GM23338 (cell line): ENCODE measurements at places on chromosomes 1 and 21. TPM values are rescaled to one million over a fixed set of nuclear protein-coding genes. Genes with fewer than 3 reads are reported as not detected.

The TMCC2 gene
- polyA plus RNA-seq: 2.6 and 3.1 TPM in 2 replicates

The AGBL4 gene
- 0.61 and 0.91 TPM in 2 replicates for polyA plus RNA-seq

The NCMAP gene
- polyA plus RNA-seq: 0.12 and 0.23 TPM in 2 replicates

The C8B gene
- not detected in 2 replicates for polyA plus RNA-seq

The FAM167B gene
- polyA plus RNA-seq: 2.2 TPM in 2 replicates

The EPRS1 gene
- 140 and 158 TPM in 2 replicates for polyA plus RNA-seq

The RBBP5 gene
- polyA plus RNA-seq: 12.1 and 14.1 TPM in 2 replicates

The FCAMR gene
- not detected in 2 replicates for polyA plus RNA-seq

The S100A7 gene
- not detected in 2 replicates for polyA plus RNA-seq

The CD48 gene
- polyA plus RNA-seq: 0.34 and 0.43 TPM in 2 replicates

GRCh38 chr1:211487672-211488208 is 4.2 kb downstream of the RD3 start:
- no peak for DNase-seq

DNA sequence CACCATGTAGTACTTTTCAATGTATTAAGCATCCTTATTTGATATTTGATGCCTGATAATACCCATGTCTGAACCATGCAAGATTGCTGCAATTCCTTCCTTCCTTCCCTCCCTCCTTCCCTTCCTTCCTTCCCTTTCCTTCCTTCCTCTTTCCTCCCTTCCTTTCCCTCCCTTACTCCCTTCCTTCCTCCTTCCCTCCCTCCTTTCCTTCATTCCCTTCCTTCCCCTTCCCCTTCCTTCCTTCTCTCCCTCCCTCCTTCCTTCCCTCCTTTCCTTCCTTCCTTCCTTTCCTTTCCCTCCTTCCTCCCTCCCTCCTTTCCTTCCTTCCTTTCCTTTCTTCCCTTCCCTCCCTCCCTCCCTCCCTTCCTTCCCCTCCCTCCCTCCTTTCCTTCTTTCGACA is 29.7 kb upstream of the TMEM52 start:
- DNase-seq: no peak

DNA sequence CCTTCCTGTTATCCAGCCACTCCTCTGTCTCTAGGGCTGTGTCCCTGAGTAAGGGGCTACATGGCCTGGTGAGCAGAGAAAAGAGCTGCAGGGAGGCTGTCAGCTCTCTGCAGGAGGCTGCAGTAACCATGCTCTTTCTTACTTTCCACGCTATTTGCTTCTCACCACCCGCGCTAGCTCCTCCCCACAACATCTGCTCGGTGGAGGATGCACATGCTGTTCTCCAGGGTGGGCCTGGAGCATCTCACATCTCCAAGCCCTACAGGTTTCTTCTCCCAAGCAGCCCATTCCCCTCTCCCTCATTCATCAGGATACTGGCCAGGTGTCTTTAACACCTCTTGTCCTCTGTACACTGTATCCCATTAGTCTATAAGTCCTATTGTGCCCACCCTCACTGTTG is 103.8 kb downstream of the IER5 start:
- DNase-seq: no peak

DNA sequence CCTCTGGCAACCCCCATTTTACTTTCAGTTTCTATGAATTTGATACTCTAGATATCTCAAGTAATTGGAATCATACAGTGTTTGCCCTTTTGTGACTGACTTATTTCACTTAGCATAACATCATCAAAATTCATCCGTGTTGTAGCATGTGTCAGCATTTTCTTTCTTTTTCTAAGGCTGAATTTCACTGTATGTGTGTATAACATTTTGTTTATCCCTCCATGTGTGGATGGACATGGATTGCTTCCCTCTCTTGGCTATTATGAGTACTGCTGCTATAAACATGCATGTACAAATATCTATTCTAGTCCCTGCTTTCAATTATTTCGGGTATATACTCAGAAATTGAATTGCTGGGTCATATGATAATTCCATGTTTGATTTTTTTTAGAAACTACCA is 97.3 kb downstream of the MAP3K21 start:
- no peak for DNase-seq

DNA sequence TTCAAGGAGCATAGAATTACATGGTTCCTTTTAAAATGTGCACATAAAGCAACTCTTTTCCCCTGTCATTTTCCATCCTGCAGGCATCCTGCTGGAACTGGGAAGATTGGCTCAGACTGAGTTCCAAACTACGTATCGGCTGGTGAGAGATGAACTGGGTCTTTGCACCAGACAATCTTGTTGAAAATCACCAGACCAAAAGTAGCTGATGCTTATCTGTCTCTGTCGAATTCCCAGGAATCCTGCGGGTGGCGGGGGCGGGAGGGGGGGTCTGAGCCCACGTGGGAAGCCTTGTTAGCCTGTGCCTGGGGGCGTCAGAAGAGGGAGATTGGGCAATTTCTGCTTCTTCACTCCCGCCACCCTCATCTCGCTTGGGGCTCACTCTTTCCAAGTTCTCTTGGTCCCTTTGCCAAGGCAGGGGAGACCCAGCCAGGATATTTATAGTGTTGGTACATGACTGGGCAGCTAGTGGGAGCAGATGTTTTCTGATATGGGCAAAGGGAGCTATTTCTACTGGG is 90.1 kb upstream of the SLC25A33 start:
- DNase-seq: no peak

GRCh38 chr1:65939636-65940035 is 146.9 kb downstream of the PDE4B start:
- DNase-seq: no peak

DNA sequence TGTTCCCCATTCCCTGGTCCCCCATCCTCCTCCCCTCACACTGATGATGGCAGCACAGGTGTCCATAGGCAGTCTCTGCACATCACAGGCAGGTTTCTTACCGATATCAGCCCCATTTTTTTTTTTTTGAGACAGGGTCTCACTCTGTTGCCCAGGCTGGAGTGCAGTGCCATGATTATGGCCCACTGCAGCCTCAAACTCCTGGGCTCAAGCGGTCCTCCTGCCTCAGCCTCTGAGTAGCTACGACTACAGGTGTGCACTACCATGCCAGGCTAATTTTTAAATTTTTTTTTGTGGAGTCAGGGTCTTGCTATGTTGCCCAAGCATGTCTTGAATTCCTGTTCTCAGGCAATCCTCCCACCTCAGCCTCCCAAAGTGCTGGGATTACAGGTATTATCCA is 28.9 kb upstream of the SDHB start:
- DNase-seq: no peak

GRCh38 chr21:41406340-41406739 is 19.7 kb upstream of the MX1 start:
- DNase-seq: no peak

DNA sequence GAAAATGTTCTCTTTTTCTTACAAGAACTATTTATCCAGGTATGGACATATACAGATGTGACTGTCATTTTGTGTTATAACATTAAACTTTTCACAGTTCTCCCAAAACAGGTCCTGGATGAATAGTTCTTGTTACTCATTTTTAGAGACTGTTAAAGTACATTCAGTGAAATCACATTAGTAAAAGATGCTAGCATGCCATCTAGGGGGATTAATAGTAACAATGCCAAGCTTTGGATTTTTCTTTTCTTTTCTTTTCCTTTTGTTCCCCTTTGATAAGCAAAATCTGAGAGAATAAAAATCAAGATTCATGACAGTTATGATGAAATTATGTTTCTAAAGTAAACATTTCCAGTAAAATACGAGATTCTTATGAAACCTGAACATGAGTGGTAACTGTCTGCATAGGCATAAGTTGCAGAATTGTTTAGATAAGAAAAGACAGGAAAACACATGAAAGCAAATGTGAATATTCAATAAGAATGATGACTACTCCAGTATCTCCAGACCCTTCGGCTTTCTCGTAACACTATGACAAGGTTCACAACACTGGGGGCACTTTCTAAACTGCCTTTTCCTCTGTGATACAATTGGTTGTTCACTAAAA is 77.5 kb downstream of the TPR start:
- DNase-seq: no peak

- DNase-seq: peak; percentile 65
Measured at GRCh38 chr1:170010443-170010842, 64.1 kb downstream of the KIFAP3 start.

DNA sequence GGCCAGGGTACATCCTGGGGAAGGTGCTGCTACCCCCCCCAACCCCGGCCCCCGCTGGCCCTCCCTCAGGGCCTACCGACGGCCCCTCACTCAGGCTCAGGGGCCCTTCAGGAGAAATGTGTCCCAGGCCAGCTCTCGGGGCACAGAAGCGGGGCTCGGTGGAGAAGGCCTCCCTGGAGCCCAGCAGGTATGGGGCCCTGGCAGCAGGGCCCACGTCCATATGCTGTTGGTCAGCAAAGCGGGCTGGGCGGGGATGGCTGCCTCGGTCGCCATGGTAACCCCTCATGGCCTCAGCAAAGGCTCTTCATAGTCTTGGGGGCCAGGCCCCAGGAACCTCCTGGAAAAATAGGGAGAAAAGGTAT is 24.4 kb downstream of the DLGAP3 start:
- no peak for DNase-seq

DNA sequence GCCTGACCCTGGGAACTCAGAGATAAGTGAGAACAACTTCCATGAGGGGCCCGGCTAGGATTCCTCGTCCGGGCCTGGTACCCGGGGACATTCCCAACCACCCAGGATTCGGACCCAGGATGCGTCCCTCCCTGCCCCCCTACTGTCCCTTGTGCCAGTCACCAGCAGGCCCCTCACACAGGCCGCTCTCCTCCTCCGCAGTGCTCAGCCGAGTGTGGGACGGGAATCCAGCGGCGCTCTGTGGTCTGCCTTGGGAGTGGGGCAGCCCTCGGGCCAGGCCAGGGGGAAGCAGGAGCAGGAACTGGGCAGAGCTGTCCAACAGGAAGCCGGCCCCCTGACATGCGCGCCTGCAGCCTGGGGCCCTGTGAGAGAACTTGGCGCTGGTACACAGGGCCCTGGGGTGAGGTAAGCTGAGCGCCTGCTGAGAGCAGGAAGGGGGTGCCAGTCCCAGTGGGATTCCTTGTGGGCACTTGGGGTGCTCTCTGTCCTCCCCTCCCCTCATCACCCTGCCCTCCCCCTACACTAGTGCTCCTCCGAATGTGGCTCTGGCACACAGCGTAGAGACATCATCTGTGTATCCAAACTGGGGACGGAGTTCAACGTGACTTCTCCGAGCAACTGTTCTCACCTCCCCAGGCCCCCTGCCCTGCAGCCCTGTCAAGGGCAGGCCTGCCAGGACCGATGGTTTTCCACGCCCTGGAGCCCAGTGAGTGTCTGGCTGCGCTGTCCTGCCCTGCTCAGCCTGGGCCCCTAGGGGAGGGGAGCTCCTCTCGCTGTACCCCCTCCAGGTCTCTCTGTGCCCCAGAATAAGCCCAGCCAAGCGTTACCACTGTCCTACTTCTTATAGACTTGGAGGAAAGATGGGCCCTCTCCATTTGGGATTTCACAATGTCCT is 9.8 kb downstream of the ADAMTSL4 start:
- peak; percentile 16 for DNase-seq

- peak; percentile 56 for DNase-seq
Measured at GRCh38 chr1:182404781-182405180, 4.3 kb upstream of the TEDDM1 start.

DNA sequence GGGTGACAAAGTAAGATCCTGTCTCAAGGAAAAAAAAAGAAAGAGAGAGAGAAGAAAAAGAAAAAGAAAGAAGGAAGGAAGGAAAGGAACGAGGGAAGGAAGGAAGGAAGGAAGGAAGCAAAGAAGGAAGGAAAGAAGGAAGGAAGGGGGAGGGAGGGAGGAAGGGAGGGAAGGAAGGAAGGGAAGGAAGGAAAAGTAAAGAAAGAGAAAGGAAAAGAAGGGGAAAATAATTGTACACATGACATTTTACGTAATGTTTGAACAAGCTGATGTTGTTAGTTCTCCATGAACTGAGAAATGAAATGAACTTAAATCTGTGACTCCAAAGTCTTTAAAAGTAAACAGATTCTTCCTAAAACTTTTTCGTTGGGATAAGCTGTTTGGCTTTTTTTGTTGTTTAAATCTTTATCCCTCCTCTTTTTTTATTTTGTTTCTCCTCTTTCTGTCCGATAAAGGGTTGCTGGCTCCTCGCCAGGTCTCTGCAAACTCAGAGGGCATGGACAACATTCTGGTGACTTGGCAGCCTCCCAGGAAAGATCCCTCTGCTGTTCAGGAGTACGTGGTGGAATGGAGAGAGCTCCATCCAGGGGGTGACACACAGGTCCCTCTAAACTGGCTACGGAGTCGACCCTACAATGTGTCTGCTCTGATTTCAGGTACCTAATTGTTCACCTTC is 59.8 kb downstream of the IL12RB2 start:
- no peak for DNase-seq
